ENCODE measurements at places on chromosomes 3 and 15.

GRCh38 chr15:79529157-79529785 lies 97.1 kb downstream of the MINAR1 start:
- no peak for DNase-seq

GRCh38 chr3:45398178-45398577 lies 9.8 kb downstream of the LARS2 start:
- no peak for DNase-seq

DNA sequence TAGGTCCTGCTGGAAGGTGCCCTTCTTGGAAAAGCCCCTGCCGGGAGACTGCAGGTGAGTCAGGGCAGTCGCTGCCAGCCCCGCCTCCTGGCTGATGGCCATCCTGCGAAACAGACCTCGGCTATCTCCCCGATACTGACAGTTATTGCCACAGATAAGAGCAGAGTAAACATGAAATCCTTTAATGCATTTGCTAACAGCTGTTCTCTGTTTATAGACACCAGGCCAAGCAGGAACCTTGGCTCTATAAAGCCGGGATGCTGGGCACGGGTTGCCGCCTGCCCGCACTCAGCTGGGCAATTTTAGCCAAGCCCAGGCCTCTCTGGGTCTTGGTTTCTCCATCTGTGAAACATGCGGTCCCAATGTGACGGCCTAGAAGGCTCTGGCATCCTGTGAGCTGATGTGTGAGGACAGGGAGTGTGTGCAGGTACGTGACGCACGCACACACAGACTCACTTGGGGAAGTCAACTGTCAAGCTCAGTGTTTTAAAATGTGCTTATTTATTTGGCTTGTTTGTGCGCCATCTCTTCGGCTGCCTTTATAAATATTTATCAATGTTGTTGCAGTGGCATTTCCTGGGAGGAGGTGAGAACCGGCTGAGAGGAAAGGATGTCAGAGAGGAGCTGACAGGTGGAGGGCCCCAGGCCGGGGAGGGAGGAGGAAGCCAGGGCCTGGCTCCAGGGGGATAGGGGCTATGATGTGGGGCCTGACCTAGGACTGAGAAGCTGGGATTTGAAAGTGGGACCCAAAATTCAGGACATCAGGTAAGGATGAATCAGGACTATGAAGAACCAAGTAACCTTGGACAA lies 50.8 kb upstream of the PRR23E start:
- no peak for DNase-seq

DNA sequence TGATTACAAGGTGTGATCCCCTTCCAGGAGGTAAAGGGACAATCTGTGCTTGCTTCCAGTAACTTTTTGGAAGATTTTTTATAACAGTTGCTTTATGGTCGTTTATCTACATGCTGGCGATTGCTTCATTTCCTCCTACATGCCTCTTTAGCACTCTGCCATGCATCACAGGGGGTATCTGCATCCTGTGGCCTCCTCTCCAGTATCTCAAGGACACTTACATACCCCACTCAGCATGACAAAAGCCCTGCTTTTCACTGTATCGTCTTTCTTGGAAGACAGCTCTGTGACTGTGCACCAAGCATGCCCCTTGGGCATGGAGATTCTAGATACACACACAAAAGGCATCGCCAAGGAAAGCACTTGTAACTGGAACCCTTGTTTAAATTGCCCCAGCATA lies 25.3 kb downstream of the CAPN3 start:
- no peak for DNase-seq
